ENCODE measurements at places on chromosomes 2 and 18. TPM values are rescaled to one million over a fixed set of nuclear protein-coding genes. Genes with fewer than 3 reads are reported as not detected.

The UGT1A3 gene
- total RNA-seq: not detected

The RAB17 gene
- total RNA-seq: not detected

The UGT1A4 gene
- not detected for total RNA-seq

The FN1 gene
- 0.08 TPM for total RNA-seq

The DSEL gene
- total RNA-seq: 0.15 TPM

The FOXD4L1 gene
- total RNA-seq: 0.17 TPM

The KCNG2 gene
- not detected for total RNA-seq

The CDKL4 gene
- 0.27 TPM for total RNA-seq

The ZRANB3 gene
- 10.2 TPM for total RNA-seq

The CNDP2 gene
- total RNA-seq: 213 TPM

The CCDC141 gene
- 1.5 TPM for total RNA-seq

The ANKRD44 gene
- 119 TPM for total RNA-seq

The CCL20 gene
- total RNA-seq: 5.7 TPM

The C1GALT1C1L gene
- total RNA-seq: not detected

The LIPG gene
- 0.13 TPM for total RNA-seq

The CCDC68 gene
- total RNA-seq: not detected

The IL1R1 gene
- total RNA-seq: 1.8 TPM

The STPG4 gene
- total RNA-seq: 0.32 TPM

The CD302 gene
- total RNA-seq: 0.61 TPM

The RBM43 gene
- total RNA-seq: 2.2 TPM

The GBX2 gene
- not detected for total RNA-seq

The MYCN gene
- total RNA-seq: not detected

The SAG gene
- total RNA-seq: 0.15 TPM

The VWC2L gene
- total RNA-seq: not detected

The TRPM8 gene
- not detected for total RNA-seq

The TTC32 gene
- 11.8 TPM for total RNA-seq

The ZNF516 gene
- 1.2 TPM for total RNA-seq

The CASP8 gene
- 33.0 TPM for total RNA-seq

The NDC80 gene
- total RNA-seq: 53.9 TPM

The VIL1 gene
- total RNA-seq: not detected

The CXCR4 gene
- total RNA-seq: 81.0 TPM

The NCKAP1 gene
- total RNA-seq: 7.5 TPM

The HRH4 gene
- total RNA-seq: not detected

The MARCO gene
- total RNA-seq: not detected

The TPO gene
- not detected for total RNA-seq

The GAREM2 gene
- 4.2 TPM for total RNA-seq

The DES gene
- total RNA-seq: not detected

The CTAGE1 gene
- not detected for total RNA-seq

The CFAP65 gene
- total RNA-seq: not detected

The MTA3 gene
- 19.9 TPM for total RNA-seq

The PID1 gene
- total RNA-seq: not detected

The MGAT4A gene
- 48.7 TPM for total RNA-seq

The TBR1 gene
- total RNA-seq: not detected

The GPBAR1 gene
- 0.29 TPM for total RNA-seq

The C2orf81 gene
- 3.8 TPM for total RNA-seq

The TMEFF2 gene
- total RNA-seq: not detected

The EVA1A gene
- not detected for total RNA-seq

The DSC3 gene
- total RNA-seq: 0.06 TPM

The CFAP210 gene
- total RNA-seq: 0.63 TPM

The LCT gene
- 0.25 TPM for total RNA-seq

The CHRNG gene
- total RNA-seq: not detected

The EFR3B gene
- total RNA-seq: 0.25 TPM

The WNT10A gene
- total RNA-seq: 0.80 TPM

Data from activated CD8-positive, alpha-beta memory T cell treated with anti-CD3 and anti-CD28 coated beads for 36 hours (primary cell).